Trophoblast cell (in vitro differentiated cells and primary cell): ENCODE measurements at places on chromosomes 2 and 18.

DNA sequence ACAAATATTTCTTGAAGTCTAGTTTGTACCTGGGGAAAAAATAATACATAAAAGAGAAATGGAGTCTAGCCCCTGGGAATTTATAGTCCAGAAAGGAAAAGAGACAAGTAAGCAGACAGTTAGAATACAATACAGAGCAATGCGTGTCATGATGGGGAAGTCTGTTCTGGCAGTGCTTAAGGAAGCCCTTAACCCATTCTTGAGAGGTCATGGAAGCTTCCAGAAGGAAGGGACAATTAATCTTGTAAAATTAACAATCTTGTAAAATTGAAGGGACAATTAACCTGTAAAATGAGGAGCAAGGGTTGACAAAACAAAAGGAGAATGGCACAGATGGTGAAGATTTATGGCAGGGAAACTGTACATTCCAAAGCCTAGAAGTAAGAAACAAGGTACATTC lies 66.7 kb downstream of the METTL4 start:
- no peak for DNase-seq

DNA sequence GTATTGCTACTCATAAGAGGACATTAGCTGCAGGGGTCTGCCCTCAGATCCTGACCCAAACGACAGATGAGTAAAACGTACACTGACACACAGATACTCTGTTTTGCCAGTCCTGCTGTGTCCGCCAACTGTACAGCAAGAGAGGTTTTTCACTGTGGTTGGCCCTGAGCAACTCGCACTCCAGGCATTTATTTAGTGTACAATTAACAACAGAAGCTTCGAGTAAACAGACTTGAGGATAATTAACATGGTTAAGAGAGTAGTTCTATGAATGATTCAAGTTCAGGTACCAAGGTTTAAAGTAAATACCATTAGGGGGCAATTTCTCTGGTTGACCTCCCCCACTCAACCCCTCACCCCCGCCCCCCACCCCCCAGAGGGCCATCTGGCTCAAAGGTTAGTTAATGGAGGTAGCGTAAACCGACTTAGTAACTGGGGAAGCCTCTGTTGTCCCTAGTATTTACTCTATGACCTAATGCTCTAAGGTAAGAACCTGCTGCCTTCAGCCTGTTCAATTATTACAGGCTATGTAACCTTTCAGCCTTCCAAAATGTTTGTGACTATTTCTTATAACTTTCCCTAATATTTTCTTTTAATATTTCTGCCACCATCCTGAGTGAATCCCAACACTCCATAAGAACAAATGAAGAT lies 103.9 kb upstream of the XIRP2 start:
- DNase-seq: no peak

DNA sequence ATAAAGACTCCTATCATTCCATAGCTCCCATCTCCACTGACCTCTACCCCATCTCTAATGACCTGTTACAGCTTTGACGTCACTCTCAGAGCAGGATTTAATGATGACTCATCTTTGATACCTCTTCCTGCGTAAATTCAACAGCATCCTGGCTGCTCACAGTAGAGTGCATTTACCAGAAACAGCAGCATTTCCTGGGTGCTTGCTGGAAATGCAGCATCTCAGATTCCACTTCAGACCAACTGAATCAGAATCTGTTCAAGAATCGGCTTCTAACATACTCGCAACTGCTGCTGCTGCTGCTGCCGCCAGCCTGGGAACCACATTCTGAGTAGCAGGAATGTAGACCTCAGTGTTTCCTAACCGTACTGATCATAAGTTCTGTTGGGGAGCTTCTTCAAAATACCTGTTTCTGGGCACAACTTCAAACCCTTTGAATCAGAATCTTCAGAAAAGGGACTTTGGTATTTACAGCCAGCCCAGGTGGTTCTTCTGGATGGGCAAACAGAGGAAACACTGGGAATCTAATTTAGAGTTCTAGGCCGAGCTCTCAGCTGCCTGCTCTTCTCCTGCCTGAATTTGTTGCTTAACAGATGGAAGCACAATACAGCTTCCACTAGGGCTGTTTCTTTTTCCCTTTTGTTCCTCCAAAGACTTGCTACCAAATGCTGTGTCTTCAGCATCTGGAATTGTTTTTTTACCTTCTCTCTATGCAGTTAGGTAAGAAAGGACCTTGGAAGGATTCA lies 241.4 kb downstream of the NCKAP5 start:
- no peak for DNase-seq

DNA sequence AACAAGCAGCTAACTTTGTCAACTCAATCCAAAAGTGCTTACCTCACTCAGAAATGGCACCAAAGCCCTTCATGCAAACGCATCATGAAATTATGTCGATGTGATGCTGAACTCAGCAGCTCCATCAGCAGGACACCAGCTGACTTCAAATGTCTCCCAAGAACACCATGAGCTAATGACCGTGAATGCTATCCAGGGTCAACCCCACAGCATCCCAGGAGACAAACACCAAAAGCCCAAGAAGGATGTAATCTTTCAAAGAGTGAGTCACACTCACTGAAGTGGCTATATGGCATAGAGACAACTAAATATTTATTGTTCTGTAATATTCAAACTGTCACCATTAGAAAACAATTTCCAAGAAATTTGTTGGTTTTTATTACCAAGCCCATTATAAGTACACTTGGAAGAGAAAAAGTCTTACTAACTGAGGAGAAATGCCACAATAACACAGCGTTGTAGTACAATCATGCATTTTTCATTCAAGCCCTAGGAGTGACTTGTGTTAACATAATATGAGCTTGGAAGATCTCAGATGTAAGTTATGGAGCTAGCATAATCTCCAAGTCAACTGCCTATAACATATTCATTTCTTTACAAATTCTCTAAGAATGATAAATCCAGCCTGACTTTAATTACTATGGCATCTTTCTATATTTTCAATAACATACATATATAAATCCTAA lies 165.0 kb upstream of the CCDC68 start:
- DNase-seq: no peak

GRCh38 chr2:1639086-1639858 lies 105.0 kb downstream of the PXDN start:
- DNase-seq: no peak

DNA sequence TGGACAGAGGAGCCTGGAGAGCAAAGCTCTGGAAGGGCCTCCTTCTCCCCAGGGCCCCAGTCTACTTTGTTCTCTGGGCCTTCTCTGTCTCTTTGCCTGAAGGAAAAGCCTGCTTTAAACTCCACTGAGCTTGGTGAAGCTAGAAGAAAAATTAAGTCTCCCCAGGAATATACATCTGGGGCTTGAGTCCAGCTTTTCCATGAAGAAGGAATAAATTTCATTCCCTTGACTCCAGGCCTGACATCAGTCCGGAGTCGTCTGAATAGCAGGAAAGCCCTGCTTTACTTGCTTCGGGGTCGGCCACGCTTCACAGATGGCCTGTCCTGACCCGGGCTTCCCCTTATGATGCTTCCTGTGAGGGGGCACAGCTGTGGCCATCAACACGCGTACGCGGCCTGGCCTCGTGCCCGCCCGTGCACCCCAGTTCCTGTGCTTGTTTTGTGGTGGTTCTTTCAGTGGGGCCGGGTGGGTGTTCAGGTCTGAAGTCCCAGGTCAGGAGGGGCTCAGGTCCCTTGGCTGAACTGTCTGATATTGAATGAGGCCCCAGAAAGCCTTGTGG lies 73.6 kb downstream of the ACOXL start:
- no peak for DNase-seq

DNA sequence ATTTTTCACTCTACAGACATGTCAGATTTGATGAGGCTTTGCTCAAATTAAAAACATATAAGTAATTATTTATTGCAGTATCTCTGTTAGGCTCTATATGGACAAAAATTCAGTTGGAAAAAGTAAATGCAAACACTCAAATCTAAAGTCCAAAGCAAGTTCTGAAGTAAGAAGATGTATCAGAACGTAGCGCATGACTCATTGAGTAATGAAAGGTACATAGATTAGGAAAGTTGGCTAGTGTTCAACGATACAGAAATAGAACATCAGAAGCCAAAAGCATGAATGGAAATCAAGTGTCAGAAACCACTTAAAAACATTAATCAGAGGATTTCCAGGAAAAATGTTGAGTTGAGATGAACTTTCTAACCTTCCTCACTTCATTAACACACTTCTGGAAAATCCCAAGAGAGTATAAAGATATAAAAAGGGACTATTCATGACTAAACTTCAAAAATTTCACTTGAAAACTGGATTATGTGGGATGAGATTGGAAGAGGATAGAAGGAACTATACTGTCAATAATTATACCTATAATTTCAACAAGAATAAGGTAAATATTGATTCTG lies 494.1 kb downstream of the LRRTM4 start:
- DNase-seq: no peak

GRCh38 chr2:44367591-44367990 lies 5.8 kb downstream of the CAMKMT start:
- no peak for DNase-seq

GRCh38 chr2:114628481-114628880 lies 186.0 kb downstream of the DPP10 start:
- DNase-seq: no peak

- no peak for DNase-seq
Measured at GRCh38 chr2:4188561-4188960, 485.2 kb downstream of the DCDC2C start.

DNA sequence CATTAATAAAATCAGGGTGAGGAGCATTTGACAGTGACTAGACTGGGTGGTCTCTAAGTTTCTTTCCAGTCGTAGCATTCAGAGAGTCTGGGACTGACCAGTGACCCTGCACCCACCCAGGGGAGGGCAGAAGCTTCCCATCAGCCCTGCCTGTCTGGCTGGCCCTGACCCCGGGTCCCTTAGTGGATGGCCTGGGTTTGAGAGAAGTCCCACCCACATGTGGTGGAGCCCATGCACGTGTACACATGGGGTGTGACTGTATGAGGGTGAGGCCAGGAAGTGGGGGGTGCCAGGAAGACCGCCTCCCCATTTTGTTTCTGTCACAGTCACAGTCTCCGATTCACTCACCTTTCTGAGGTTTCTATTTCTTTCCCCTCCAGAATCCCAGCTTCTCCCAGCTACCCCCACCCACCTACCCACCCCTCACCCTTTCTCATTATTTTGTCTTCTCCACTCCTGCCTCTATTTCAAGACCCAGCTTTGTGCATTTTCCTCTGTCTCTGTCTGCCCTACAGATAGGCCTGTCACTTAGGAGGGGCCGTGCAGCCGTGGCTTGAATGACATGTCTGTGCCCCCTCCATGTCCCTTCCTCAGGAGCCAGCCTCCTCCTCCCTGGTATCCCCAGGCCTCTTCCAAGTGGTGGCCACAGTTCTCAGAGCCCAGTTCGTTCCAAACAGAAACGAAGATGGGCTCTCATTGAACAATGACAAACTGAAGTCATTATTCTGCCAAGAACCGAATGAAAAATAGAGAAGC lies 13.6 kb downstream of the CIB4 start:
- no peak for DNase-seq

DNA sequence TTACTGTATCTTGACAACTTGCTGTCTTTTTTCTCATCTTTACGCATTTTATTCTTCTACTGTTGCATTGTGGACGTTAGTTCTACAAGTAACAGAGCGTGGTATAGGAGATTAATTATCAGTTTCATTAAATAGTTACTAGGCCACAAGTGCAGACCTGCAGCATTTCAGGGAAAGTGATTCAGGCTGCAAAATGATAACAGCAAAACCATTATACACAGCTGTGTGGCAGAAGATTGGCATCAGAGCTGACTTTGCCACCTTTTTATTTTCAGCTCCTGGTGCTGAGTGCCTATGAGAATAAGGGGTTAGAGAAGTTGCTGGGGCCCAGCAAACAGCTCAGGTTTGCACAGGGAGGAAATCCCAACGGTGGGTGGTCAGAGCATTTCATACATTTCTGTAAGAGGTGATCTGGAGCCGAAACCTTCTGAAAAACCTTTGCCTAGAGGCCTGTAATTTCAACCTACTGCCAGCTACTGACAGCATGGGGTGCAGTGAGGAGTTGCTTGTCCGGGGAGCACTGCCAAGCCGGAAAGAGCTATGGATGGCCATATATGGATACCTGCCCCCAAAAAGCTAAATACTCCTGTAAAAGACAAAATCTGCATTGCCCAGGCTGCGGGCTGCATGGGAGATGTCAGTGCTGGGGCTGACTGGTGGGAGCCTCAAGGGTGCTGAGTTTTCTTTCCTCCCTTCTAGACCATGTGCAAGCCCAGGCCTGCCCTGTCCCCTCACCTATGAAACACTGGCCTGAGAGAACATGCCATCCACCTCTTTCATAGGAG lies 2.7 kb upstream of the CCBE1 start:
- no peak for DNase-seq
